A549 (cell line): ENCODE measurements at places on chromosomes 7 and 10.

DNA sequence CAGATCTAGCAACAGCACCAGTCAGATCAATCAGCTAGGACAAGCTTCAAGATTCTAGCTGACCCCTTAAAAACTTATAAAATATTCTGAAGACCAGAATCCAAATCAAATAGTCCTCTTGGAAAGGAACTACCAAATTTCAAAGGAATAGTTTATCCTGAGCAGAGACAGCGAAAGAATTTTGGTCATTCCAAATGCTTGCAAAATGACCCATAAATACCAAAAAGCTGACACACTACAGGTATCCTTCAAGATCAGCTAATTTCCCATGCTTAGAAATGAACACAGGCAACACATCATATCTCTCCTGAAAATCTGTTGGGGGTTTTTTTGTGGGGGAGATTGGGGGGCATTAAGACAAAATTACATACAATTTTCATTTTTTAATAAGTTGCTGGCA is 78.8 kb downstream of the PDSS1 start:
- DNase-seq = no peak

DNA sequence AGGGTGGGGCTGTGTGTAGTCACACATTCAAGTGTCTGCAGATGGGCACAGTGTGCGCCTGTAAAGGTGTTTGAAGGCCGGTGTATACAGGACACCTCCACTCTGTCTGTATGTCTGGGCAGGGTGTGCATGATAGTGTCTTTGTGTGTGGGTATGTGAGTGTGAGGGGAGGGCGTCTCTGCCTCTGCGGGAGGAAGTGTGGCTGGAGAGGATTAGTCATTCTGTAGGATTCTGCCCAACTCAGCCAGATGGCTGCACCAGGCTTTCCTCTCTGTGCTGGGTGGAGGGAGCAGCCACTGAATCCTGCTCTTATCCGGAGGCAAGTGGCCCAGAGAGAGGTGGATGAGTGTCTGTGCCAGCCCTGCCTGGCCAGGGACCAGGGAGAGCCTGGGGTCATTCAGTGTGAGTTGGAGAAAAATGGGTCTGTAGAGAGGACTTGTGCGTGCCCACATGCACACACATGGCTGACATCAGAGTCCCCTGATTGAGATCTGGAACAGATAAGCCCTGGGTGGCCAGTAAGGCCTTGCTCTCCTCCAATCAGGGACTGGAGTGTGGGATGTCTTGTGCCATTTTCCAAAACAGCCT is 1.7 kb downstream of the SFXN3 start:
- DNase-seq = peak; percentile 65

GRCh38 chr7:95986178-95986764 is 213.9 kb downstream of the DYNC1I1 start:
- no peak for DNase-seq

- peak; percentile 46 for DNase-seq
These were observed 118.6 kb downstream of the SH3PXD2A start for GRCh38 chr10:103736763-103737162.

DNA sequence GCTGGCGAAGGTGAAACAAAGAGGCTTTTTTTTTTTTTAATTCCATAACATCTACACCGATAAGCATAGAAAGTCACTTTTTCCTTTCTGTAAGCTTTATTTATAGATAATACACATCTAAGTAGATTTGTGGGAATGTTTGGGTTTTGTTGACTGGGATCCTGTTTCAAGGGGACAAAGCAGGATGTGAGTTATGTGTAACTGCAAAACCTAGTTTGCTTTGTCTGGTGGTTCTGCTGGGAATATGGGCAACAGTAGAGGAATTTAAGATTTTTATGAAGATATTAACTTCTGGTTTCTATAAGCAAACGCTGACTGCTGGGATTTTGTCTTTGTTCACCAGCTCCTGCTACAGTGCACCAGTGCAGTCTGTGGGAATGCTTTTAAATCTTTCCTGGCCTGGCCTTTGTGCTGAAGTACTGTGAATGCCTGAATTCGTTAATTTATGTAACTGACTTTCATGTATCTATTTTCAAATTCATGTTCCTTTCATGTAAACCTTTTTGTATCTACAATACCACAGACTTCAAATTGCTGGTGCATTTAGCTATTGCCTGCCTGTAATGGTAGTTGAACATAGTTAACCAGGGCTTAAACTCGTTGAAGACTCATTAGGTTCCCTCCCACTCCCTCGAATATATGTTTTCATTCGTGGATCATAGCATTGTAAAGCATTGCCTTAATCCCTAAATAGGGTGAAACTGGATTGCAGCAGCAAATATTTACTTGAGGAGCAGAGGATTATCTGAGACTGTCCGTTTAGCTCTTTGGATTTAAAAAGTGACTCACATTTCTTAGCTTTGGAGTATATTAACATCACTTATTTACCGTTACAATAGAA is 1.5 kb downstream of the KLHL7 start:
- DNase-seq = no peak

DNA sequence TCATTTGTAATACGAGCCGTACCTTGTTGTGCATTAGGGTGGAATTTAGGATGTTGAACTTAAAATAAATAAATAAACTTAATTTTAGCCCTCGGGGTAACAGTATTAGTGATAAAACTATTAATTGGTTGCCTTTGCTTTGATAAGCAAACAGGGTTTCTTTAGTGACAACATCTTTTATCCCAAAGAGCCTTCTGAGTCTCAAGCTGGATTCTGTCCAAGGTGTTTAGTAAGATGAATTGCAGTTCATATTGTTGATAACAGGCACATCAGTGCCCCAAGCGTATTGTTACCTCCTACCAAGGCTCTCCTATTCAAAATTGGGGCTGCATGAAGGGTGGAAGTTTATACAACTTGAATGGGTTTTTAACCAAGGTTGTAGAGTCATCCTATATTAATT is 144.4 kb upstream of the CELF2 start:
- DNase-seq = no peak

- DNase-seq = no peak
These were observed 17.4 kb downstream of the UBE2D4 start for GRCh38 chr7:43943417-43944187.

GRCh38 chr10:46542567-46543465 is 13.6 kb downstream of the GPRIN2 start:
- DNase-seq = no peak

DNA sequence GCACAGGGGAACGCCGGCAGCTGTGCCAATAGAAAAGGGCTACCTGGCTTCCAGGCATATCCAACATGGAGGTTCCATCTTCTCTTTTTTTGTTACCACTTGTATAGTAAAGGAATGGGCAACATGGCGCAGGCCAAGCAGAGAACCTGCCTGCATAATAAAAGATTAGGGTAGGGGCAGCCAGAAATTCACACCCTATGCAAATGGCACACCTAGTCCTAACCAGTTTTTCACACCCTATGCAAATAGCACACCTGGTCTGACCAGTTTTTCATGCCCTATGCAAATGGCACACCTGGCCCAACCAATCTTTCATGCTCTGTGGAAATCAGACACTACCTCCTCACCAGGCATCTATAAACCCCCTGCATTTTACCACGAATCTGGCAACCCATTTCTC is 369.5 kb downstream of the IPMK start:
- no peak for DNase-seq

DNA sequence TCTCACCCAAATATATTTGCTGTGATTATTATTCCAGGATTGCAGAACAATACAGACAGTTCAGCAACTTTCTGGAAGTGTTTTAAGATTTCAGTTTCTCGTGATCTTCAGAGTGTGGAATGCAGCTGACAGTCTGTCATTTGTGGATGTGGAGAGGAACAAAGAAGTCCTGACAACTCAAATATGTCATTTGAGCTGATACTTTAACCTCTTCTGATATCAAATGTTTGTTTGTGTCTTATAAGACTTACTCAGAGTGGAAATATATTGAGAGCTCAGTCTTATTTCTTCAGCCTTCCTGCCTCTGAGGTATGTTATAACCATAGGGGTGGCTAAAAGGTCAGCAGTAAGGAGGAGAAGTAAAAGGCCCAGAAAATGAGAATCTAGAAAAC is 96.4 kb downstream of the OSBPL3 start:
- DNase-seq = no peak

DNA sequence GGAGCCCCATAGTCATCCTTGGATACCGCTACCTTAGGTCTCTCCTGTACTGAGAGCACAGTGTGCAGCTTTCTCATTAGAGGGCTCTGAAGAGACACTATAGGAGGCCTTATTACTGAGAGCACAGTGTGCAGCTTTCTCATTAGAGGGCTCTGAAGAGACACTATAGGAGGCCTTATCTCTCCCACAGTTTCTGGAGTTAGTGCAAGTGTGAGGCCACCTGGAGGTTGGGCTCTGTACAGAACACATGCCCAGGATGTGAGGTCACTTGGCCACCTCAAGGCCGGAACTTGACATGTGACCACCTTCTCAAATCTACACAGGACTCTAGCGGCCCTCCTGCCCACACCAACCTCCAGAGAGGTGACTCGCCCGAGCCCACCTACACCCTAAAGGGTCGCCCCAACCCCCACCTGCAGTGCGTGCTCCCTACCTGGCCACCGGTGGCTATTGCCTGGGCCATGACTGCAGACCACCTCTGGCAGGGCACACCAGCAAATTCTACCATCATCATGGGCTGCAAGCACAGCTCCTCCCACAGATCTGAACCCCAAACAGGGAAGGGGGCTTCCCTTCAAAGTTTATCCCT is 24.6 kb downstream of the FRMPD2 start:
- DNase-seq = no peak

DNA sequence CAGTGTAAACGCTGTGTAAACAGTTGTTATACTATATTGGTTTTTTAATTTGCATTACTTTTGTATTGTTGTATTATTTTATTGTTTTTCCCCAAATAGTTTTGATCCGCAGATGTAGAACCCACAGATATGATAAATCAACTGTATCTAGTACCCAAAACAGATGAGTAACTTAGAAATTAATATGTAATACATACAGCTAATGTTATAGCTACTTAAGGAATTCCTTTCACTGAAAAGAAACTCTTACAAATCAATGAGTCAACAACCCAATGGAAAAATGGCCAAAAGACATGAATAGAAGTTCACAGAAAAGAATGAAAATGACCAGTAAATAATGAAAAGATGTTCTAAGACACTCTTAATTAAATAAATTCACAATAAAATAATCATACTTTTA is 32.3 kb upstream of the ARL4A start:
- DNase-seq = no peak

DNA sequence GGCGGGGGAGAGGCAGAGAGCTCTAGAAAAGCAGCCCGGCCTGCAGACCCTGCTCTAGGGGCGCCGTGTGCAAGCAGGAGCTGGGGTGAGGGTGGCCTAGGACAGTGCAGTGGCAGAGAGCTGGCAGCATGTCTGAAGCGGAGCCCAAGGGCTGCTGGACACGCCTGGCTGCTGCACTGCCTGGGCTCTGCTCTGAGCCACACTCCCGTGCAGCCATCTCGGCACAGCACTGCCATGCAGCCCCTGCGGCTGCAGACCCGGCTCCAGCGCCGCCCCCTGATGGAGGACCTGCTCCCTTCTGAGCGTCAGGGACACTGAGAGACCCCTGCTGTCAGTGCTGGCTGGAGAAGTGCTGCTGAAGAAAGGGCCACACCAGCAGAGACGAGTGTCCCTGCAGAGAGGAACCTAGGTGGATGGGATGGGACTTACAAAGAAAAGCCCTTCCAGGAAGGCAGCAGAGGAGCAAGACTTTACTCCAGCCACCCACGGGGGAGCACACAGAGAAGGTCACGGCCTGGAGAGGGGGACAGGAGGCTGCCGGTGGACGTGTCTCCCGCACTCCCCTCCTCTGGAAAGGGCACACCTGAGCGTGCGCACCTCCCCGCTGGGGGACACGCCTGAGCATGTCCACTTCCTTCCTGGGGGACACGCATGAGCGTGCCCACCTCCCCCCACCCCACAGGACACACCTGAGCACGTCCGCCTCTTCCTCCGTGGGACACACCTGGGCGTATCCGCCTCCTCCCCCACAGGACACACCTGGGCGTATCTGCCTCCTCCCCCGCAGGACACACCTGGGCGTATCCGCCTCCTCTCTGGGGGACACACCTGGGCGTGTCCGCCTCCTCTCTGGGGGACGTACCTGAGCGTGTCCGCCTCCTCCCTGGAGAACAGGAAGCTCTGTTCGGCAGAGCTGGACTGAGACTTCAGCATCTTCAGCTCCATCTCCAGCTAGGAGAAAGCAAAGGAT is 252.9 kb downstream of the MAD1L1 start:
- no peak for DNase-seq

GRCh38 chr7:15399441-15399840 is 162.4 kb downstream of the AGMO start:
- DNase-seq = no peak

GRCh38 chr10:103626178-103626577 is 132.7 kb downstream of the NEURL1 start:
- DNase-seq = no peak

DNA sequence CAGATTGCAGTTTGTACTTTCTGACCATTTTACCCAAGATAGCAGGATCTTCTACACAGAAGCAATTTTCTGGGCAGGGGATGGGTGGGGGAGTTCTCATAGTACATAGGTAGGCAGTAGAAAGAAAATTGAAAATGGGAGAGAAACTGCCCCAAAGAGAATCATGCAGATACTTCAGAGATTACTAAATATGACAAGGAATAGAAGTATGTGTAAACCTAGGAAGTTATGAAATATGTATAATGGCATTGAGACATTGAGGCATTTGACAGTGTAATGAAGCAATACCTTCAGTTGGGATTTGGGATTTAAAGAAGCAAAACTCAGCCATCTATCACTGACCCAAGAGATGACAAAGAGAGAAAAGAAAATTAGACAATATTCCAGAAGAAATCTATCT is 233.0 kb downstream of the PTN start:
- no peak for DNase-seq

DNA sequence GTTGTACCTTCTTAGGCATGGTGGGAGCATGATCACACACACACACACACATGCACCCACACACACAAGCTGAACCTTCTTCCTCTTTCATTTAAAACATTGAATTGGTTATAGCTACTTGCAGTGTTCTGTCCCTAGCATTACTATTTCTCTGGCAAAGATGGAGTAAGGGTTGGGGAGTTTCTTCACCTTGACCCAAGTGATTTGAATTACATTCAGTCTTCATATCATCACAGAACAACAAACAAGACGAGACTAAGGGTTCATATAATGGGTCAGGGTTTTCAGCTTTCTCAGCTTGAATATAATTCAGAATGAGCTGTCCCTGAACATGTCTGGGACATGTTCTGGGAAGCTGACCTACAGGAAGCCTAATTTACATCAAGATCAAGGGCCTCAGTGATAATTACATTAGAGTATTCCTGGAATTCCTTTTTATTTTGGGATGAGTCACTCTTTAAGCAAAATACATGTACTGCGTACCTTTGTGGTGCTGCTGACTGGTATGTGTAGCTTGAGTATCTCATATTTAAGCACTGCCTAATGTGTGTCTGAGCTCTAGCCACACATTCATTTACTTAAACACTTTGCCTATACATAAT is 213.5 kb upstream of the TMEM229A start:
- DNase-seq = no peak
